ENCODE measurements at places on chromosomes 3 and 15. TPM values are rescaled to one million over a fixed set of nuclear protein-coding genes. Genes with fewer than 3 reads are reported as not detected.

- no peaks in the 10 kb centered on the region for H3K36me3 ChIP-seq
- no peak for DNase-seq
- no peak overlapping the region for H3K4me3 ChIP-seq
- H3K4me1 ChIP-seq = peaks cover 9% of the 10 kb centered on the region
- H3K27me3 ChIP-seq = no peaks in the 10 kb centered on the region
- H3K27ac ChIP-seq = no peak overlapping the region
These were observed 447.3 kb upstream of the ARHGEF26 start for GRCh38 chr3:153673853-153674252.

- no peak overlapping the region for H3K4me3 ChIP-seq
- H3K27ac ChIP-seq = no peak overlapping the region
- no peaks in the 10 kb centered on the region for H3K36me3 ChIP-seq
These were observed 80.0 kb downstream of the SQOR start for GRCh38 chr15:45714590-45715488.

- H3K27me3 ChIP-seq = peaks cover 2% of the 10 kb centered on the region
- no peak overlapping the region for H3K27ac ChIP-seq
- H3K4me1 ChIP-seq = no peaks in the 10 kb centered on the region
These were observed 9.1 kb downstream of the THRB start for GRCh38 chr3:24485511-24485910.

DNA sequence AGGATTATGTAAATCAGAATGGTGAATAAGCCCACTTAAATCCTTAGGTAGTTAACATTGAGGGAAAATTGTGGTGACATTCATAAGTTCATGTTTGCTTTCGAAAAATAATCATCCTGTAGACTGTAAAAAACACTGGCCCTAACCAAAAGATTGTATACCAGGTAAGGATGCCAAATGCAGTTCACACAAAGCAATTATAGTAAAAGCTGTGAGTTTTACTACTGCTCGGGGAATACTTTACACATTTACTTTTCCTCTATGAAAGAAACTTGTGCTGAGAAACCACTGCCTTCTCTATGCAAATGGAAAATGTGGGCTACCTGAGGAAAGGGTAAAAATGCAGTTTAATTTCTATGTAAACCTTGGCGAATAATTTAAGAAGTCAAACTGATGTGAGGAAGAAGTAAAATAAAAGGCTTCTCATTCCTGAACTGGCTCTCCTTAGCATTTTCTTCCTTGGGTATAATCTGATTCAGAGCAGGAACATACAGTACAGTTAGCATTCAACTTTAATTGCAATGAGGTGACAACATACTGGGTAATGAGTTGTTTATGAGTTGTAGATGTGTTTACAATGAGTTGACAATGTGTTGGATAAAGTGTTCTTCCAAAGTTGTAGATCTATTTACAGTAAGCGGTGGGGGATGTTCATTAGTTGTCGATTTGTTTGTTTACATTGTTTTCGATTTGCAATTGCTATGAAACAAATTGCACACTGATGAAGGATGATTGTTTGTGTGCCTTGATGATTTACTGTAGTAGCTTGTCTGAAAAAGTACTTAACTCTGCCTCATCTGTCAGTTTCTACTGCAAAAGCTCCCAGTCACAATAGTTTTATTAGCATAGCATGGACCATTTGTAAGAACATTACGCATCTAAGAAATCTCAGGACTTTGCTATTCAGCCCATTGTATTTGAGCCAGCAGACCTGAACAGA lies 453.0 kb upstream of the DPH6 start:
- H3K4me1 ChIP-seq = no peaks in the 10 kb centered on the region
- no peaks in the 10 kb centered on the region for H3K27me3 ChIP-seq
- no peak overlapping the region for H3K4me3 ChIP-seq
- no peak for DNase-seq
- H3K36me3 ChIP-seq = no peaks in the 10 kb centered on the region

DNA sequence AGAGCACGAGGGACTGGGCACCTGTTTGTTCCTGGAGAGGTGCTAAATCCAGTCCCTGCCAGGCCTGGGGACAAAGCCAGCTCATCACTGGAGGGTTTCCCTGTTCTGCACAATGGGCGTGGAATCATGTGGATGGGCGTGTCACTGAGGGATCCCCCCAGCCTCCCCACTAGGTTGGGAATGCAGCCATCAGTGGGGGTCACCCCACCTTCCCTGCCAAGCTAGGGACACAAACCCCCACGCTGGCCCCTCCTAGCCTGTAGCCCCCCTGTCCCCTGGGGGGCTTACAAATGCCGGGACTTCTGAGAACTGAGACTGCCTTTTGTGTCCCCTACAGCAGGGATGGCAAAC lies 61.9 kb downstream of the NSMCE3 start:
- DNase-seq = no peak
- no peaks in the 10 kb centered on the region for H3K36me3 ChIP-seq
- no peak overlapping the region for H3K4me3 ChIP-seq
- H3K27ac ChIP-seq = no peak overlapping the region
- H3K27me3 ChIP-seq = peaks cover 31% of the 10 kb centered on the region

GRCh38 chr3:172678068-172678467 lies 32.8 kb downstream of the NCEH1 start:
- no peak for DNase-seq
- H3K4me3 ChIP-seq = no peak overlapping the region
- H3K36me3 ChIP-seq = no peaks in the 10 kb centered on the region
- H3K4me1 ChIP-seq = peaks cover 16% of the 10 kb centered on the region
- no peak overlapping the region for H3K27ac ChIP-seq

SH2D7 gene
- total RNA-seq = 0.28 TPM

NRG4 gene
- total RNA-seq = not detected

MST1R gene
- 1.2 TPM for total RNA-seq

All from activated CD8-positive, alpha-beta memory T cell treated with anti-CD3 and anti-CD28 coated beads, Interleukin-2, amount 10 ng/mL, durations not matched to agents 7 days and 5 days (primary cell).